ENCODE measurements at places on chromosomes 5 and 9. TPM values are rescaled to one million over a fixed set of nuclear protein-coding genes. Genes with fewer than 3 reads are reported as not detected.

DNA sequence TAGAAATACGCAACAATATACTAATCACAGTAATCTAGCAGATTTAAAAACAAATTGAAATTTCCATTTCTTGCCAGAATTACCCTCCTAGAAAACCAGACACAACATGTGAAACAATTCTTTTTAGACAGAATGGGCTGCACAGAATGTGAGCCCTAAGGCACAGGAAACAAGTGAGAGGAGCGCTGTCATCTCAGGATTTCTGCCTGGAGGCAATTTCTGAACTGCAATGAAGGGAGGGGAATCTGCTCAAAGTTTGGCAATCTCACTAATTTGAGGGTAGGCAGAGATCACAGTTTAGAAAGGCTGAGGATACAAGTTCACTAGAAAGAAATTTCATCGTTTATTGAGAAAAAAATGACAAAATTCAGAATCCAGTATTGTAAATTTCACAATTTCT lies 70.3 kb downstream of the INIP start:
- no peak overlapping the region for H3K27ac ChIP-seq
- H3K27me3 ChIP-seq: no peaks in the 10 kb centered on the region
- H3K4me3 ChIP-seq: no peak overlapping the region
- no peaks in the 10 kb centered on the region for H3K36me3 ChIP-seq
- no peaks in the 10 kb centered on the region for H3K4me1 ChIP-seq
- no peak for DNase-seq

- no peaks in the 10 kb centered on the region for H3K27me3 ChIP-seq
- no peak for DNase-seq
- H3K36me3 ChIP-seq: no peaks in the 10 kb centered on the region
- no peak overlapping the region for H3K4me3 ChIP-seq
These were observed 24.7 kb downstream of the FNBP1 start for GRCh38 chr9:130018265-130018664.

- H3K27me3 ChIP-seq: no peaks in the 10 kb centered on the region
- peaks cover 47% of the 10 kb centered on the region for H3K4me1 ChIP-seq
- peak overlapping the region; percentile 66 for H3K27ac ChIP-seq
- no peak for DNase-seq
- H3K4me3 ChIP-seq: peak overlapping the region; percentile 64
These were observed 5.2 kb upstream of the MGAT1 start for GRCh38 chr5:180807654-180808414.

GRCh38 chr5:170470808-170471404 lies 32.9 kb upstream of the KCNIP1 start:
- H3K27ac ChIP-seq: no peak overlapping the region
- no peak overlapping the region for H3K4me3 ChIP-seq
- no peak for DNase-seq
- H3K27me3 ChIP-seq: no peaks in the 10 kb centered on the region
- H3K36me3 ChIP-seq: no peaks in the 10 kb centered on the region

GRCh38 chr9:90956026-90956810 lies 154.6 kb downstream of the SYK start:
- H3K4me3 ChIP-seq: no peak overlapping the region
- no peak for DNase-seq
- H3K27me3 ChIP-seq: no peaks in the 10 kb centered on the region

GRCh38 chr9:107049803-107050184 lies 186.8 kb downstream of the ZNF462 start:
- no peak overlapping the region for H3K4me3 ChIP-seq
- H3K36me3 ChIP-seq: no peaks in the 10 kb centered on the region
- no peak overlapping the region for H3K27ac ChIP-seq
- no peak for DNase-seq
- no peaks in the 10 kb centered on the region for H3K27me3 ChIP-seq
- H3K4me1 ChIP-seq: peaks cover 10% of the 10 kb centered on the region

GRCh38 chr9:122060481-122060880 lies 32.6 kb downstream of the TTLL11 start:
- no peak for DNase-seq
- no peaks in the 10 kb centered on the region for H3K27me3 ChIP-seq
- H3K4me3 ChIP-seq: no peak overlapping the region
- no peaks in the 10 kb centered on the region for H3K4me1 ChIP-seq
- H3K27ac ChIP-seq: no peak overlapping the region
- no peaks in the 10 kb centered on the region for H3K36me3 ChIP-seq

- H3K27ac ChIP-seq: no peak overlapping the region
- H3K36me3 ChIP-seq: no peaks in the 10 kb centered on the region
- no peaks in the 10 kb centered on the region for H3K27me3 ChIP-seq
- H3K4me1 ChIP-seq: no peaks in the 10 kb centered on the region
These were observed 60.1 kb upstream of the UBAC1 start for GRCh38 chr9:136021171-136021871.

DNA sequence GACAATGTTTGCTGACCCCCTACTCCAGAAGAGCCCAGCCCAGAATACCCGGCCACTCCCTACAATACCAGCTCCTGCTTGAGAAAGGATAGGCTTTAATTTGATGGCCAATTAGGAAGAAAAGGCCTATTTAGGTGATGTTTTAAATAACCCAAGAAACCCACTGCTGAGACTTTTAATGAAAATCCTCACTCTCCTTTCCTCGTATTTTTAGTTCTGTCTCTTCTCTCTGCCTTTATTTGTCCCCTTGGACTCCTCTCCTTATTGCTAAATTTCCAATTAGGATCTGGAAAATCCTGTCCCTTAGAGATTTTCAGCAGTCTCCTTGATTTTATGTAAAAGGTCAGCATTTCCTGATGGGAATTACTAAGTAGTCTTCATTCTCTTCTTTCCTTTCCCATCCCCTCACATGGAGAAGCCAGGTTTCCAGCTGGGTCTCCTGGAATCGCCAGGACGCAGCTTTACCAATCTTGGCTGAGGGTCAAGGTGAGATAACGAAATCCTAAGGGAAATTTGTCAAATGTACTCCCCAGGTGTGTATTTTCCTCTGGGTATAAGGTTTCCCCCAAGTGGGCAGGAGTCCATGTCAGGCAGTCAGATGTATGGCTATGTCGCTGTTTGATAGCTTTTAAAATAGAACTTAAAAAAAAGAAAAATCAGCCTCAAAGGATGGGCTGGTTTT lies 11.7 kb downstream of the STC2 start:
- peaks cover 13% of the 10 kb centered on the region for H3K36me3 ChIP-seq
- peak overlapping the region; percentile 89 for H3K27ac ChIP-seq
- H3K4me3 ChIP-seq: no peak overlapping the region

GRCh38 chr5:137666461-137666850 lies 69.4 kb downstream of the KLHL3 start:
- no peaks in the 10 kb centered on the region for H3K36me3 ChIP-seq
- no peaks in the 10 kb centered on the region for H3K27me3 ChIP-seq
- DNase-seq: no peak

DNA sequence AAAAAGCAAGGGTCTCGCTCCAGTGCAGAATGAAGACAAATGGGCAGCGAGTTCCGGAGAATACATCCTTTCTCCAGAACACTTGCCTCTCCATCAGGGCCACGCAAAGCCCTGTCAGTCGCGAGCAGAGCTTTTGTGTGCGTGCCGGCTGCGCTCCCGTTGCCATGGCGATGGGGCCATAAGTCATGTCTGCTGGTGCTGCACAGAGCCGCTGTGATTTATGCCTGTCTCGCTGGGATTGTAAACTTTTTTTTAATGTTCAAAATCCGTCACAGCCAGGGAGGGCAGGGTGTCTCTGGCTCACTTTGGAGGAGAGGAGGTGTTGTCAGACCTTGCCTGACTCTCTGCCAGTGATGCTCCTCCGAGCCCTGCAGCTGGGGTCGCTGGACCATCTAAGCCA lies 272.7 kb downstream of the TRIM32 start:
- no peak overlapping the region for H3K4me3 ChIP-seq
- H3K27me3 ChIP-seq: no peaks in the 10 kb centered on the region
- no peak overlapping the region for H3K27ac ChIP-seq
- H3K36me3 ChIP-seq: no peaks in the 10 kb centered on the region

DNA sequence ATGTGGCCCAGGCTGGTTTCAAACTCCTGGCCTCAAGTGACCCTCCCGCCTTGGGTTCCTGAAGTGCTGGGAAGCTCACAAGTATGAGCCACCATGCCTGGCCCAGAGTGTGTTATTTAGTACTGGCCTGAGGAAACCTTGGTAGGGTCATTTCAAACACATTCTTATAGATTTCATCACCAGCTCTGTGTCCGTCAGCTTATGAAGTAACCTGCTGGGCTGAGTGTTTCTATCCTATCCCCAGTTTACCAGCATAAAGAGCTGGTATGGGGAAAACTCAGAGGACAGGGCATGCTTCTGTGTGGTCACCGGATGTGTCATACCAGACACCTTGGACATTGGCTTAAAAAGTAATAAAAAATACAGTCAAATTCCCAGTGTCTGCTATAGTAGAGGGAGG lies 45.3 kb downstream of the PTPN3 start:
- no peaks in the 10 kb centered on the region for H3K27me3 ChIP-seq
- H3K27ac ChIP-seq: peak overlapping the region; percentile 84
- H3K36me3 ChIP-seq: no peaks in the 10 kb centered on the region
- peaks cover 24% of the 10 kb centered on the region for H3K4me1 ChIP-seq
- no peak overlapping the region for H3K4me3 ChIP-seq

DNA sequence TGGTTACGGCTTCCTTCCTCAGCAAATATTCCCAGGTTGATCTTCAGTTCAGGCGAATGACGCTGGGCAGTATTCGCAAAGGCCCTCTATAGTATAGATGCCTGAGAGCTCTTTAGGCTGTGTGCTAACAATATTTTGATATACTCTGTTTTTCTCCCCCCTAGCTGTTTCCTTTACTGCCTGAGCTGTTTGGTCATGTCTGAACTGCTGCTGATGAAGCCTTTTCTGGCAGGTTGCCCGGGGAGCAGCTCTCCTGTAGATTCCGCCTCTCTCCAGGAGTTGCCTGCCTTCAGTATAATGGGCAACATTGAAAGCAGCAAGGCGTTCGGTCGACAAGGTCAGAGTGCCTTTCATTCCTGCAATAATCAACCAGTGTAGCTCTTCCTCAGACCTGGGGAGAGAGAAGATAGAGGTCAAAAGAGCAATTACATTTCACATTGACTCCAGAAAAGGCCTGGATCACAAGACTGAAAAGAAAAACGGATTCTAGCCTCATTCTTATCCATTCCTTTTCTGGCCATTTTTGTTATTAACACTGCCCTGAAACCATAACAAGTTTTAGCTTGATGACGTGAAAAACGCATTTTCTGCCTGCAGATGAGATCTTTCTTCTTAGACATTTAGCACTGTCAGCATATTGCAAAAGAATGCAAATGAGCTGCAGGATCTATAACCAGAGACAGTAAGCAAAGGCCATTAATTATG lies 60.1 kb upstream of the ZNF608 start:
- no peak overlapping the region for H3K27ac ChIP-seq
- H3K27me3 ChIP-seq: no peaks in the 10 kb centered on the region
- H3K4me3 ChIP-seq: no peak overlapping the region
- no peaks in the 10 kb centered on the region for H3K36me3 ChIP-seq
- H3K4me1 ChIP-seq: no peaks in the 10 kb centered on the region
- DNase-seq: no peak

DNA sequence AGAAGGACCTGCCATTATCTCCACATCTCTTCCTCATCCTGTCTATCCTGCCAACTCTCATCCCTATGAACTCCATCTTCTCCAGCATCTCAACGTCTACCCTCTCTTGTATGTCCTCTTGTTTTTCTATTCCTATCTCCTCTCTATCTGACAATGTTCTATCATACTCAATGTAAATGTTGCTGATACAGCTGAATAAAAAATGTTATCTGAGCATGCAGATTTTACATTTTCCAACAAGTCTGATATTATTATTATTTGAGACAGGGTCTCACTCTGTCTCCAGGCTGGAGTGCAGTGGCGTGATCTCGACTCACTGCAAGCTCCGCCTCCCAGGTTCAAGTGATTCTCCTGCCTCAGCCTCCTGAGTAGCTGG lies 56.0 kb upstream of the RAI14 start:
- no peak overlapping the region for H3K4me3 ChIP-seq
- H3K27me3 ChIP-seq: no peaks in the 10 kb centered on the region
- no peaks in the 10 kb centered on the region for H3K4me1 ChIP-seq

DNA sequence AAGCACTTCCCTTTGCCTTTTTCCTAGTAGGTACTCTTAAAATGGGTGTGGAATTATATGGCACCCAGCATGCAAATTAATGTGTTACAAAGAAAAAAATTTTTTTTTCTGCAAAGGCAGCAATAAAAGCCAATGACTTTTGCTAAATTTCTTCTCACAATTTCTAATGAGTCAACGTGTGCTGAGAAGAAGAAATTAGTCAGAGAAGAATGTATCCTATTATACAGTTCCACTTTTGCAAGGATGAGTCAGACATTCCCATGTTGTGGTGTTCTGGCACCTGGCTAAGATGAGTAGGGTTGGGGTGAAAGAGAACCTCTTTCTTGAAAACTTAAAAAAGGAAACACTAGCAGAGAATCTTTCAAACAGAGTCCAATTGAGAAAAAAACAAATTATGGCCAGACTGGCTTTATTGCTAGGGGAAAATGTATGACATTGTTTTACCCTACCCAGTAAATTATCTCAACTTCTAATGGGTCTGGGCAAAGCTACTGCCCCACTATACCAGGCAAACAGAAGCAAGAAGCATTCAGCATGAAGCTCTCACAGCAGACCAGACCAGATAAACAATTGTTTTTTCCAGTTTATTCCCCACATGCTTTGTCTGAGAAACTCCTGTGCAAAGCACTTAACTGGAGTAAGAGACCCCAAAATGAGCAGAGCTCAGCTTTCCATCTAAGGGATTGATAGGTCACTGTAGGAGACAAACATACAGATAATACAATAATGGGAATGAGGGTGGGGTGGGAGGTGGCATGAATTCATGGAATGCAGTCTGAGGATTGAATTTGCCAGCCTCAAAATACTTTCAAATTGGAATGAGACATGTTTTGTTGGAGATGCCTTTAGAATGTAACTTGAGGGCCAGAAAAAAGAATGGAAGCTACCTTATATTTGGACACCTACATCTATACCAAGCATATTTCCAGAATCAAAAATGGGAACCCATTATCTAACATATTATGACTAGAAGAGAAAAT lies 220.8 kb upstream of the RFX3 start:
- no peaks in the 10 kb centered on the region for H3K36me3 ChIP-seq
- H3K4me1 ChIP-seq: peaks cover 5% of the 10 kb centered on the region
- H3K4me3 ChIP-seq: no peak overlapping the region
- no peak for DNase-seq

DNA sequence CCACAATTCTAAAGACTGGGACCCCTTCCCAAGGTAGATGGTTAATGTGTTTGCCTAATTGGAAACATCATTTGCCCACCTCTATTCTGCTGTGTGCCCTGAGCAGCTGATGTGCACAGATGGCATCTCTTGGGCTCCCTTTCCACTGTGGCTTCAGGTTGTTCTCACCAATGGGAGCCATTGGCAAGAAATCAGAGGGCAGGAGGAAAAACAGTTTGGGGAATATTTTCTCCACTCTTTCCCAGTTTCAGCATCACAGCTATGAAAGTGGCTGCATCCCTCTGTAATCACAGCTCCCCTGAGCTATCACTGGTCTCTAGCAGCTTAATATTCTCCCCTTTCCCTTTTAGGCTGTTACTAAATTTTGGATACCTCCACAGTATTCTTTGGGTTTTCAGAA lies 911.6 kb upstream of the SEMA6A start:
- no peak for DNase-seq
- H3K27me3 ChIP-seq: no peaks in the 10 kb centered on the region
- peaks cover 28% of the 10 kb centered on the region for H3K4me1 ChIP-seq
- H3K27ac ChIP-seq: peak overlapping the region; percentile 40

Gene GPR150
- 0.21 TPM for total RNA-seq

Gene SPAAR
- not detected for total RNA-seq

Gene CCDC192
- not detected for total RNA-seq

Gene NMUR2
- 0.57 TPM for total RNA-seq

Gene GHR
- 0.54 TPM for total RNA-seq

Gene IL31RA
- total RNA-seq: not detected

All from Caco-2 (cell line).